NCI-H1436 treated with DMSO at 0.1 percent for 48 hours (cell line): ENCODE measurements at places on chromosomes 16 and 17.

GRCh38 chr17:79556271-79556670 lies 54.6 kb downstream of the RBFOX3 start:
- no peak for DNase-seq

- no peak for DNase-seq
Measured at GRCh38 chr17:28956861-28957260, 5.5 kb upstream of the PHF12 start.

GRCh38 chr16:22235839-22236745 lies 30.0 kb downstream of the EEF2K start:
- DNase-seq = no peak

DNA sequence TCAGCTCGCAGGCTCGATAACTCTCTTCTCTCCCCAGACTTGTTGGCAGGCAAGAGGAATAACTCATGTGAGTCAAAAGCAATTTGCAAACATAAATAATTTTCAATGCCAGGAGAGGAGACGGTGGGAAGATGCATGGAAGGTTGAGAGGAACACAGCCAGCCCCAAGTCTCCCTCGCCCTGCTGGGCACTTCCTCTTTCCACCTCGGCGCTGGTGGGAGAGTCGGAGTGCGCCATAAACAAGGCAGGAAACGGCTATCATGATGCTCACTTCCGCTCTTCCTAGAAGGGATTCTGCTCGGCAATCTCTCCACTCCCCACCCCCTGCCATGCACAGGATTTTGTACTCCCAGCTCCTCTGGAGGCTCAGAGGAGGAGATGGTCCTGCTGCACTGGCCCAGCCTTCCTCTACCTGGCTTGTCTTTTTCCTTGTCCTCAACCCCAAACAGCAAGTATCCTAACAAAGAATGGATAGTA lies 13.0 kb downstream of the CBX4 start:
- DNase-seq = no peak

GRCh38 chr16:69145658-69146057 lies 13.2 kb downstream of the UTP4 start:
- no peak for DNase-seq

- no peak for DNase-seq
Measured at GRCh38 chr17:2981325-2981724, 82.1 kb downstream of the OR1D5 start.

DNA sequence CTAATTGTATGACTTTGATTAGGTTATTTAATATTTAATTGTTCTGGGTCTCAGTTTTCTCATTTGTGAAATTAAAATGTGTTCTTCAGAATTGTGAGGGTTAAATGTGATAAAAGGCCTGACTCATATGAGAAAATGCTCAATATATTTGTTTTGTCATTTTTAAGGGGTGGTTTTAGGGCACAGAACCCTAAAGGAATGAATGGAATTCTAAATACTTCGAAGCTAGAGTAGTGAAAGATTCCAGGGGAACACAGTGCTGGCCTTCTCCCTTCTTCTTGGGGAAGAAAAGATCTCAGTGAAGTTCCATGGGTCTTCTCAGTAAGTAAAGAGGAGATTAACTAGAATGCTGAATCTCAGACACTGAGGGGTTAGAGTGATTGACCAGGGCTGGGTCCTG lies 3.9 kb upstream of the SMPD3 start:
- DNase-seq = no peak

GRCh38 chr17:49035470-49036269 lies 38.5 kb downstream of the IGF2BP1 start:
- DNase-seq = no peak

DNA sequence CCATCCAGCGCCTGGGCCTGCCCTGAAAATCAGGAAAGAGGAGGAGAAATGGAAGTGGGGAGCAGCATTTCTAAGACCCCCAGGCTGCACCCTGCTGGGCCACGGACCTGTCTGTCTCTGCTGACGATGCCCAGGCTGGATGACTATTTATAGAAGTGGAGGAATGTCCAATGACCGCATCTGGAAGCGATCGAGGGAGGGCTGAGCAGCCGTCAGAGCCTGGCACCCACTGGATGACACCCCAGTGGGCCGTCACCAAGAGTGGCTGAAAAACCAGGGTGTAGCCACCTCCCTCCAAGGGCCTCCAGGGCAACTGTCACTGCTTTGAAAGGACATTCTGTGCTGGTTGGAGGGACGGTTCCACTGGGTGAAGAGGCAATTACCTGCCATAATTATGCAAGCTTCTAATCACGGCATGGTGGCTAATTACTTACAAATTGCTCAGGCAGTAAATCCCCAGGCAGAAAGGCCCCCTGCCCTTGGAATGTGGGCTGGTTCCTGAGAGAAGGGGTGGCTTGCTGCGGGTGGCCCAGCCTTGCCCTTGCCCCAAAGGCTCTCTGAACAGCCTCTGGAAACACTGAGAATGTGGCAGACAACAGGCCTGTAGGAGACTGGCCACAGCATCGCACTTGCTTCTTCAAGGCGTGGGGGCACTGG lies 332.1 kb downstream of the C16orf95 start:
- DNase-seq = no peak

DNA sequence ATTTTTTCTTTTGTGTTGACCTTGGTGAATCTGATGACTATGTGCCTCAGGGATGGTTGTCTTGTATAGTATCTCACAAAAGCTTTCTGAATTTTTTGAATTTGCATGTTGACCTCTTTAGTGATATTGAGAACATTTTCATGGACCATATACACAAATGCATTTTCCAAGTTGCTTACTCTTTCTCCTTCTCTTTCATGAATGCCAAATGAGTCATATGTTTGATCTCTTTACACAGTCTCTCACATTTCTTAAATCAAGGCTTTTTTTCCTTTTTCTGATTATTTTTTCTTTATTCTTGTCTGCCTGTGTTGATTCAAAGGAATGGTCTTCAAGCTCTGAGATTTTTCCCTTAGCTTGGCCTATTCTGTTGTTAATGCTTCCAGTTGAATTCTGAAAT lies 46.6 kb upstream of the KCNJ16 start:
- no peak for DNase-seq

DNA sequence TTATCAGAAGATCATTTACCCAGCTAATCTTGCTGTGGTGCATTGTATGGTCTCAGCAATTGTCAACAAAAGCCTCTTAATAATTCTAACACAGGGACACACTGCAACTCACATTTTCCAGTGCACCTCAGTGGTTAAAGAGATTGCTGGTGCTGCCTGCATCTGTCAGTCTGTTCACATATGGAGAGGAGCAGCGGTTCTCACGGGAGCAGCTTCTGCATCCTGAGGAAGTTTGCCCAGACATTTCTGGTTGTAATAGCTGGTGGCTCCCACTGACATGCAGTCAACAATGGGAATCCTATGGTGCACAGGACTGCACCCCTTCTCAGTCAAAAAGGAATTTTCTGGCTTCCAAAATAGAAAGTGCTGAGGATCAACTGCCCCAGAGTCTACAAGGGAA lies 7.8 kb downstream of the GGA2 start:
- DNase-seq = no peak

DNA sequence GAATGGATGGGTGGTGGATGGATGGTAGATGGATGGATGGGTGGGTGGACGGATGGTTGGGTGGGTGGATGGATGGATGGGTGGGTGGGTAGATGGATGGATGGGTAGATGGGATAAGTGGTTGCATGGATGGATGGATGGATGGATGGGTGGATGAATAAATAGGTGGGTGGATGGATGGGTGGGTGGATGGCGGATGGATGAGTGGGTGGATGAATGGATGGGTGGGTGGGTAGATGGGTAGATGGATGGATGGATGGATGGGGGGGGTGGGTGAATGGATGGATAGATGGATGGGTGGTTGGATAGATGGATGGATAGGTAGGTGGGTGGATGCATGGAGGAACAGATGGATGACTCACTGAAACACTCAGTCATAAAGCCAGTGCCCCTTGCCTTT lies 51.0 kb upstream of the FASN start:
- no peak for DNase-seq
